Activated naive CD4-positive, alpha-beta T cell treated with anti-CD3 and anti-CD28 coated beads for 36 hours (primary cell): ENCODE measurements at places on chromosomes 13 and 19. TPM values are rescaled to one million over a fixed set of nuclear protein-coding genes. Genes with fewer than 3 reads are reported as not detected.

CEACAM6 gene
- total RNA-seq: not detected

PTPRH gene
- not detected for total RNA-seq

CABP5 gene
- total RNA-seq: not detected

FPR1 gene
- total RNA-seq: not detected

DNA sequence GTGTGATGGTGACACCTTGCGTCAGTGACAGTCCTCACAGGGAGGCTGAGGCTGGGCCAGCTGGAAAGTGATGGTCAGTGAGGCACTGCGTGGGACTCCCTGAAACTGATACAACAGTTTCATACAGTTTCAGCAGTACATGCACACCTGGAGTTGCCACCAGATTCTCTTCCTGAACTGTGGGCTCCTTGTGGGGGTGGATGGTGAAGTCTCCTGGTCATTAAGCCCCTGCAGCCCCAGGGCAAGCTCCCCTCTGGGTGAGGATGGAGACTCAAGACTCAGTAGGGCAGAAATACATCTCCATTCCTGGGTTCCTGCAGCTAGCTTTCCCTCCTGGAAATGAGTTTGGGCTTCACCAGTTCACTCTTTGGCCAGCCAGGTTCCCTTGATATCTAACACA, 392.7 kb downstream of the UQCRFS1 start:
- H3K4me1 ChIP-seq: no peaks in the 10 kb centered on the region
- no peak for DNase-seq
- no peak overlapping the region for H3K4me3 ChIP-seq

GRCh38 chr13:97505017-97505416, 71.0 kb downstream of the RAP2A start:
- H3K4me1 ChIP-seq: no peaks in the 10 kb centered on the region
- DNase-seq: no peak
- no peak overlapping the region for H3K27ac ChIP-seq
- H3K36me3 ChIP-seq: no peaks in the 10 kb centered on the region

DNA sequence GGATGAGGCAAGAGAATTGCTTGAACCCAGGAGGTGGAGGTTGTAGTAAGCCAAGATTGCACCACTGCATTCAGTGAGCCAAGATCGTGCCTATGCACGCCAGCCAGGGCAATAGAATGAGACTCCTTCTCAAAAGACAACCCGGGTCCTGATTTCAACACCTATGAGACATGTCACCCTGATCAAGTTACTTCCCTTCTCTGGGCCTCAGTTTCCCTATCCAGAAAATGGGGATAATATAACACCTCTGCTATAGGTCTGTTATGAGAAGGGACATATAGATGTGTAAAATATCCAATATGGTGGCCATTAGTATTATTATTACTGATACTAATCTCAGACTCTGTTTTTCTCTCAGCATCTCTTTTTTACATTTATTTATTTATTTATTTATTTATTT, 12.9 kb upstream of the GIPR start:
- no peaks in the 10 kb centered on the region for H3K36me3 ChIP-seq
- no peak overlapping the region for H3K4me3 ChIP-seq
- H3K4me1 ChIP-seq: no peaks in the 10 kb centered on the region
- H3K27me3 ChIP-seq: no peaks in the 10 kb centered on the region

GRCh38 chr19:958967-959855, 24.9 kb upstream of the WDR18 start:
- no peaks in the 10 kb centered on the region for H3K27me3 ChIP-seq
- no peak overlapping the region for H3K27ac ChIP-seq
- peaks cover 1% of the 10 kb centered on the region for H3K36me3 ChIP-seq
- H3K4me3 ChIP-seq: no peak overlapping the region

DNA sequence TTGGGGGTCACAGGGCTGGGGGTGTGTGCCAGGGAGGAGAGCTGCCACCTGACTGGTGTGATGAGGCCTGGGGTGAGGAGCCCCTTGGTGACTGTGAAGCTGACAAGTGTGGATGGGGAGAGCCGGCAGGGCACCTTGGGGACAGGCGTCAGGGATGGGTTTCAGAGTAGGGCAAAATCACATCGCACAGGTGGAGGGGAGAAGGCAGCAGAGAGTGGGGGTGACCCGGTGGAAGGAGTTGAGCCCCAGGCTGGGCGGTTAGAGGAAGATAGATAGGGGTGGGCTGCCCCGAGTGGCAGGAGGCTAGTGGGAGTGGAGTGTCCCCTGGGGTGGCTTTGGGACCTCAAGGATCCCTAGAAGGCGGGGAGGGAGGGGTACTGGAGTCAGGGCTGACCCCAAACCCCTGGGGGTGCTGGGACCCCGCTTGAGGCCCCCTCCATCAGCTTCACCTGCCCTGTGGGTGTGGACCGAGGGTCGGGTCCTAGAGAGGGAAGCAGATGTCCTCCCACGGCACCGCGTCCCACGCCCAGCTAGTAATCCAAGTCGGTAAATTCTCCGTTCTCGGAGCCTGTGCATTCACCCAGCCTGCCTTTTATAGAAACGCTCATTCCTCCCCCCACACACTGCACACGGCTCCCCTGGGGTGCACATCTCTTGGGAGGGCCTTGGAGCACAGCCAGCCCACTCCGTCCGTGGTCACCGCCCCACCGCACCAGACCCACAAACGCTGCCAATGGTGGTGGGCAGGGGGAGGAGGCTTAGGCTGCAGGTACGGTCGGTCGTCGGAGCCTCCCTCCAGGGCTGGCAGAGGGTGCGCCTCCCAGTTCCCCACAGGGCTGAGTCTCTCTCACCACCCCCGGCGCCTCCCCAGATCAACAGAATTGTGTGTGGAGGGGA, 2.4 kb downstream of the CTXN1 start:
- peaks cover 4% of the 10 kb centered on the region for H3K27me3 ChIP-seq
- peaks cover 33% of the 10 kb centered on the region for H3K4me1 ChIP-seq
- no peak overlapping the region for H3K27ac ChIP-seq
- no peak for DNase-seq
- H3K4me3 ChIP-seq: no peak overlapping the region

DNA sequence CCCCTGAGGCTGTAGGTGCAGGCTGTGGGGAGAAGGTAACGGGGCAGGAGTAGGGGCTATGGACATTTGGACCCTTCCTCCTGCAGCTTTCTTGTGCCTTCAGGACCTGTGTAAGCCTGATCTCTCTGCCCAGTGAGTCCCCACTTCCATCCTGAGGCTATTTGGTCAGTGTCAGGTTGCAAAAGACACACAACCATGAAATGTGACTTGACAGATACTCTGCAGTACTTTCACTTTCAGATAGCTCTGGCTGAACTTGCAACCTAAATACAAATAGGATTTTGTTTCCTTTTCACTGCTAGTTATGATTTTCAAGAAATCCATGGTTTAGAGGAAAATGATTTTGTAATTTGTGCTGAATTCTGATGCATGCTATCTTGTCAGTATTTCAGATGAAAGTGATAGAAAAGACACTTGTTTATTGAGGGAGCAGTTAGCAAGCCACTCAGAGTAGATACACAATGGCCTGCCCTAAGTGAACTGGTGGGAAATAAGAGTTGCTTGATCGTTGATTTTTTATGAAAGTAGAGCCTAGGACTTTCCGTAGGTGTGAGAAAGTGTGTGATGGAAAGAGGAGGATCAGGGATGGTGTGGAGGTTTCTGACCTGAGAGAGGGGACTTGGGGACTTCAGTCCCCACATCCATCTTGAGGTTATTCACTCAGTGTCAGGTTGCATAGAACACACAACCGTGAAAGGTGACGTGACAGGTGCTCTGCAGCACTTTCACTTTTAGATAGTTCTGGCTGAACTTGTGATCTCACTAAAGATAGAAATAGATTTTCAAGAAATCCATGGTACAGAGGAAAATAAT, 18.1 kb upstream of the EID2 start:
- H3K27me3 ChIP-seq: no peaks in the 10 kb centered on the region
- DNase-seq: peak; percentile 64
- peak overlapping the region; percentile 57 for H3K4me3 ChIP-seq
- peaks cover 24% of the 10 kb centered on the region for H3K4me1 ChIP-seq
- peak overlapping the region; percentile 79 for H3K27ac ChIP-seq
- no peaks in the 10 kb centered on the region for H3K36me3 ChIP-seq

DNA sequence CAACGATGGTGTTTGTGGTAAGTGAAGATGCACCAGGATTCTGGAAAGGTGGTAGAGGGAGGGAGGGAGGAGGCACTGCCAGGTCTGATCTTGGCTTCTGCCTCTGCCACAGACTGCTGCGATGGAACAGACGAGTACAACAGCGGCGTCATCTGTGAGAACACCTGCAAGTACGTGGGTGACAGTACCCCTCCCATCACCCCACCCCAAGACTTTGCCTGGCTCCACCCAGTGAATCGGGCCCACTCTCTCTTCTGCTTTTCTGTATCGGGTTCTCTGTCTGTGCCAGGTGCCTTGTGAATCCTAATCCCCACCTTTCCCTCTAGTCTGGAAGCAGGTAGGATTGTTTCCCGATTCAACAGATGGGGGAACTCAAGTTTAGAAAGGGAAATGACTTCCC, 2.5 kb downstream of the PRKCSH start:
- no peak overlapping the region for H3K27ac ChIP-seq
- no peaks in the 10 kb centered on the region for H3K27me3 ChIP-seq
- peak overlapping the region; percentile 39 for H3K4me3 ChIP-seq
- peaks cover 27% of the 10 kb centered on the region for H3K4me1 ChIP-seq
- H3K36me3 ChIP-seq: peaks cover 42% of the 10 kb centered on the region

GRCh38 chr13:27991881-27992280, 3.4 kb upstream of the URAD start:
- no peaks in the 10 kb centered on the region for H3K36me3 ChIP-seq
- H3K4me1 ChIP-seq: no peaks in the 10 kb centered on the region
- no peak for DNase-seq
- peaks cover 7% of the 10 kb centered on the region for H3K27me3 ChIP-seq

DNA sequence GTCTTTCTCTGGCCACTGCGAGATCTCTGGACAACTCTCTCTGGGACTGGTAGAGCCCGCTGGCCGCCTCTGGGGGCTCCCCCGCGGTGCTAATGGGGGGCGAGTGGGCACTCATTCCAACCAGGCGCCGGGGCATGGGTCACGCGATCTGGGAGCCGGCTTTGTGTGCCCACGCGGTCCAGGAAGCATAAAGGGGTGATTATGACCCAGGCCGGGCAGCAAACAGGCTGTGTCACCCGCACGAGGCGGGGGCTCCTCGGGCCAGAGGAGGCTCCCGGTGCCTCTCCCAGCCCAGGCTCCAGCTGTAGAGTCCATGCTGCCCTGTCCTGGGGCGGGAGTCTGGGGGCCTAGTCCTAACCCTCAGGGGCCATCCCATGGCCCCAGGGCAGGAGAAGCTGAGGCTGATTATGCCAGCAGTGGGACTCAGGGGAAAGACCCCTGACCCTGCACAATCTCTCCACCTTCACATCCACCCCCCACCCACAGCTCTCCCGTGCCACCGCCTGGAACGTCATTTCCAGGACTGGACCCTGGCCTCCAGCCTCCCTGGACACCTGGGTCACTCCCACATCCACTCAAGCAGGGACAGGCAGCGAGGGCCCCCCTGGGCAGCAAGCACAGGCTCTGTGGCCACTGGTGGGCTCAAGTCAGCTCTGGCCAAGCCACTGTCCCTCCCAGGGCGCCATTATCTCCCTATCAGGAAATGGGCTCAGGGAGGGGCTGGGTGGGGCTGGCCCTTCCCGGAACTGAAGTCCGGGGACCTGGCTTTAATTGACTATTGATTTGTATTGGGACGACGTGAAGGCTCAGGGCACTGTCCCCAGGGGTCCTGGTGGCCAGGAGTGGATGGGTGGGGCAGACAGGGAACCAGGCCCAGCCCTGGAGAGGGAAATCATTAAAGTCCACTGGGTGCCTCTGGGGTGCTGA, 50.0 kb downstream of the PTPRS start:
- peaks cover 18% of the 10 kb centered on the region for H3K27me3 ChIP-seq
- no peak overlapping the region for H3K4me3 ChIP-seq
- H3K4me1 ChIP-seq: peaks cover 16% of the 10 kb centered on the region
- no peaks in the 10 kb centered on the region for H3K36me3 ChIP-seq

DNA sequence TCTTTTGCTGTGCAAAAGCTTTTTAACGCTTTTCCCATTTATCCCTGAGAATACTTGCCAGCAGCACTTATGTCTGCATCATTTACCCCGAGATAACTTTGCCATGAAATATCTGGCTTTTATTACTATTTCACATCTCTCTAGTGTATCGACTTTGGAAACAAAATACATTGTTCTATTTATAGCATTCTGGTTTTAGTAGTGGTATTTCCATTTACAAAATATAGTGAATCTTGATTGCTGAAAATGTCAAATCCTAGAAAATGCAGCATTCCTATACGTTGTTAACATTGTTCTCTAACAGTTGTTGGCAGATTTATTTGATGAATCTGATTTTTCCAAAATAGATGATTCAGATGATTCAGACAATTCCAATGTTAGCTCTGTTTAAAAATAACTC, 189.3 kb upstream of the SPRY2 start:
- H3K4me1 ChIP-seq: no peaks in the 10 kb centered on the region
- no peak overlapping the region for H3K4me3 ChIP-seq
- H3K27ac ChIP-seq: no peak overlapping the region
- no peak for DNase-seq

DNA sequence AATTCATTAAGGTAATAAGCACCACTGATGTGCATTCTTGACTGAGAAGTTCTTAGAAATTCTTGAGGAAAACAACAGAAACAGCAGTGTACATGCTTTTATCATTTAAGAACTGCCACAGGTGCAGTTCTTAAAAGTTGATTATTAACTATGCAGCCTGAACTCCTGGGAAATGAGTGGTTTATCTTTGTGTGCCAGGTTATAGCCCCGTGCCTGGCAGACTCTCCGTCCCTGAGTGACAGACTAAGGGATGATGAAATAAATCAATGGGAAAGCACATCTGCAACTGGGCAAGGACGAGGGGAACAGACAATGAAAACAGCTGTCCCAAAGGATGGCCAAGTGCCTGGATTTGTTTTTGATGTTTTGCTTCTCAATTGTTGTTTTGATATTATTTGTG, 84.4 kb upstream of the SPATA13 start:
- no peaks in the 10 kb centered on the region for H3K4me1 ChIP-seq
- H3K36me3 ChIP-seq: no peaks in the 10 kb centered on the region
- no peak overlapping the region for H3K27ac ChIP-seq
- H3K4me3 ChIP-seq: no peak overlapping the region
